ENCODE measurements at places on chromosomes 6 and 20.

GRCh38 chr6:29941471-29941870 lies 861 bp upstream of the HLA-A start:
- no peaks in the 10 kb centered on the region for H3K4me1 ChIP-seq
- H3K36me3 ChIP-seq = no peaks in the 10 kb centered on the region
- no peak overlapping the region for H3K4me3 ChIP-seq
- H3K27ac ChIP-seq = peak overlapping the region; percentile 91
- no peaks in the 10 kb centered on the region for H3K27me3 ChIP-seq
- DNase-seq = no peak

DNA sequence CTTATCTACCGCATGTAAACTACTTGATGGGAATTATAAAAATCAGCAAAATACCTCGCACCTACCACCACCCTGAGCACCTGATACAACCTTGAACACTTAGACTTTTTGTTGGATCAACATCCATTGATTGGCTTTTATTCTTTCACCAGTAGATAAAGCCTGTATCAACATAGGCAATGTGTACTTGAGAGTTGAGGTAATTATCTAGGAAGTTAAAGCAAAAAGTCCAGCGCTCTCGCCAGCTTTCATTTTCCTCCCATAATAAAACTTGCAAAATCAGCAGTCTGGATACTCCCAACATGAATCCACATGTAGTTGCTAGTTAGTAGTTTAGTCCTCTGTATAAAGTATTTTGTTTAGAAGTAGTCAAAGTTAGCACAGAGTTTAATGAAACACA lies 132.0 kb upstream of the PRDM1 start:
- no peaks in the 10 kb centered on the region for H3K36me3 ChIP-seq
- H3K4me1 ChIP-seq = no peaks in the 10 kb centered on the region
- no peaks in the 10 kb centered on the region for H3K27me3 ChIP-seq
- no peak for DNase-seq
- no peak overlapping the region for H3K4me3 ChIP-seq

GRCh38 chr6:168110437-168110836 lies 31.4 kb upstream of the FRMD1 start:
- DNase-seq = no peak
- no peaks in the 10 kb centered on the region for H3K4me1 ChIP-seq
- no peaks in the 10 kb centered on the region for H3K36me3 ChIP-seq
- no peak overlapping the region for H3K27ac ChIP-seq
- no peaks in the 10 kb centered on the region for H3K27me3 ChIP-seq
- H3K4me3 ChIP-seq = no peak overlapping the region

DNA sequence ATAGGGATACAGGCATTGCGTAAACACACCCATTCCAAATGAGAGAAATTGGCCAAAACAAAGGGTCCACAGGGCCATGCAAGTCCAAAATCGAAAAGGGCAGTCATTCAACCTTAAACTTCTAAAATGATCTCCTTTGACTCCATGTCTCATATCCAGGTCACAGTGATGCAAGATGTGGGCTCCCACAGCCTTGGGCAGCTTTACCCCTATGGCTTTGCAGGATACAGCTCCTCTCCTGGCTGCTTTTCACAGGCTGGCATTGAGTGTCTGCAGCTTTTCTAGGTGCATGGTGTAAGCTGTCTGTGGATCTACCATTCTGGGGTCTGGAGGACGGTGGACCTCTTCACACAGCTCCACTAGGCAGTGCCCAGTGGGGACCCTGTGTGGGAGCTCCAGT lies 744.5 kb downstream of the QKI start:
- H3K27ac ChIP-seq = no peak overlapping the region
- no peak for DNase-seq
- no peaks in the 10 kb centered on the region for H3K27me3 ChIP-seq
- H3K4me3 ChIP-seq = no peak overlapping the region

GRCh38 chr6:4611429-4612129 lies 164.6 kb upstream of the CDYL start:
- H3K36me3 ChIP-seq = no peaks in the 10 kb centered on the region
- no peaks in the 10 kb centered on the region for H3K27me3 ChIP-seq
- 0 out of 2 replicates have a peak, but pooled peaks cover 7% of the 10 kb centered on the region for H3K4me1 ChIP-seq
- no peak overlapping the region for H3K4me3 ChIP-seq
- DNase-seq = no peak

GRCh38 chr6:100617633-100618350 lies 153.1 kb upstream of the SIM1 start:
- H3K27ac ChIP-seq = no peak overlapping the region
- DNase-seq = no peak
- H3K4me3 ChIP-seq = no peak overlapping the region
- H3K27me3 ChIP-seq = no peaks in the 10 kb centered on the region
- H3K36me3 ChIP-seq = no peaks in the 10 kb centered on the region

DNA sequence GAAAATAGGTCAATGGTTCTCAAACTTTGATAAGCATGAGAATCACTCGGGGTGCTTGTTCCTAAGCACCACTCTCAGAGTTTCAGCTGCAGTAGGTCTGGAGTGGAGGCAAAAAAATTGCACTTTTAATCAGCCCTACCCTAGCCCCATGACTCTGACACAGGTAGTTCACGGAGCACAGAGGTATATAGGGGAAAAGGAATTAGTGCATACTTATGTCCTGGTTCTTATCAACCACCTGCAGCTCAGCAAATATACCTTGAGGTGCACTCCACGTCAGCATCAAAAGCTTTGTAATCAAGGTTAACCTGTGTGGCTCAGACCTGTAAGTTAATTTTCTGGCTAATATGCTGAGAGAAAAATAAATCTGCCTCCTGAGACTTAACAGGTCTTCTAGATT lies 138.8 kb upstream of the HMGN3 start:
- H3K36me3 ChIP-seq = no peaks in the 10 kb centered on the region
- H3K27me3 ChIP-seq = no peaks in the 10 kb centered on the region
- DNase-seq = peak; percentile 59

DNA sequence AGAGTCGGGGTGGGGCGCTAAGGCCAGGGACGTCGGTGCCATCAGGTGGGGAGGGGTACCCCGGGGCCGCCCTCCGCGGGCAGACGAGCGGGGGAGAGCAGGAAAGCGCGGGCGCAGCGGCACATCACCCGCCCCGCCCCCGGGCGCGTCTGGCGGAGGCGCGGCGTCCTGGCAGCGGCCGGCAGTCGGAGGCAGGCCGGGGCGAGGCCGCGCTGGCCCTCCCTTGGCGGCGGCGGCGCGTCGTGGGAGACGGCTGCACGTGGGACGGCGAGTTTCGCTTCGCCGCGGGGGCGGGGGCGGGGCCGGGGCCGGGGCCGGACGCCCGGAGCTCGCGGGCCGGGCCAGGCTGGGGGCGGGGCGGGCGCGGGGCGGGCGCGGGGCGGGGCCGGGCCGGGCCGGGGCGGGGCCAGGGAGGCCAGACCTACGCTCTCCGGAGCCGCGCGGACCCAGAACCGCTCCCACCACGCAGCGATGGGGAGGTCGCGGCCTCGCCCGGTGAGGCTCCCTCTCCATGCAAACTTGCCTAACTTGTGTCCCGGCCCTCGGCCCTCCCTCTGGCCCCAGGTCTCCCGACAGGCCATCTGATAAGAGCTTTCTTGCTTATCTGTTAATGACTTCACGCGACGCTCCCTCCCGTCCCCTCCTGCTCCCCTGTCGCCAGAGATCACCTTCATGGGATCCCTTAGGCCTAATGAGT lies 12.5 kb downstream of the ITPR3 start:
- H3K4me1 ChIP-seq = peaks cover 61% of the 10 kb centered on the region
- H3K27me3 ChIP-seq = no peaks in the 10 kb centered on the region
- H3K27ac ChIP-seq = peak overlapping the region; percentile 89
- H3K4me3 ChIP-seq = peak overlapping the region; percentile 58
- peak; percentile 82 for DNase-seq
- H3K36me3 ChIP-seq = peaks cover 3% of the 10 kb centered on the region

DNA sequence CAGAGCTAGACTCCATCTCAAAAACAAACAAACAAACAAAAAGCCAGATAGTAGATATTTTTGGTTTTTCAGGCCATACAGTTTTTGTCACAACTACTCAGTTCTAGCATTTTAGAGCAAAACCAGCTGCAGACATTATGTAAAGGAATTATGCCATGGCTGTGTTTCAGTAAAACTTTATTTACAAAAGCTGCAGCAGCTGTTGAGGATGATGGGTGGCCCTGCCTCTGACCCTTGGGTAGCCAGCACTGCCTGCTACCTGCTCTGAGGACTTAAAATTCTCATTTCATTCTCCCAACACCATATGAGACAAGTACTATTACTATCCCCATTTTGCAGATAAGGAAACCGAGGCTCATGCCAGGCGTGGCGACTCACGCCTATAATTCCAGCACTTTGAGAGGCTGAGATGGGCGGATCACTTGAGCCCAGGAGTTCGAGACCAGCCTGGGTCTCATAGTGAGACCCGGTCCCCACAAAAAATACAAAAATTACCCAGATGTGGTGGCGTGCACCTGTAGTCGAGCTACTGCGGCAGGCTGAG lies 56.3 kb downstream of the RIPOR3 start:
- H3K27me3 ChIP-seq = no peaks in the 10 kb centered on the region
- no peak for DNase-seq
- H3K4me3 ChIP-seq = no peak overlapping the region
- peak overlapping the region; percentile 2 for H3K27ac ChIP-seq
- peaks cover 23% of the 10 kb centered on the region for H3K4me1 ChIP-seq

GRCh38 chr6:163183806-163184205 lies 230.7 kb upstream of the QKI start:
- H3K27me3 ChIP-seq = no peaks in the 10 kb centered on the region
- no peak for DNase-seq
- no peaks in the 10 kb centered on the region for H3K36me3 ChIP-seq
- peaks cover 6% of the 10 kb centered on the region for H3K4me1 ChIP-seq

- no peak overlapping the region for H3K4me3 ChIP-seq
- H3K36me3 ChIP-seq = no peaks in the 10 kb centered on the region
- no peak overlapping the region for H3K27ac ChIP-seq
- H3K4me1 ChIP-seq = no peaks in the 10 kb centered on the region
Observed at GRCh38 chr20:61770113-61770585, 295.5 kb downstream of the TAF4 start.

DNA sequence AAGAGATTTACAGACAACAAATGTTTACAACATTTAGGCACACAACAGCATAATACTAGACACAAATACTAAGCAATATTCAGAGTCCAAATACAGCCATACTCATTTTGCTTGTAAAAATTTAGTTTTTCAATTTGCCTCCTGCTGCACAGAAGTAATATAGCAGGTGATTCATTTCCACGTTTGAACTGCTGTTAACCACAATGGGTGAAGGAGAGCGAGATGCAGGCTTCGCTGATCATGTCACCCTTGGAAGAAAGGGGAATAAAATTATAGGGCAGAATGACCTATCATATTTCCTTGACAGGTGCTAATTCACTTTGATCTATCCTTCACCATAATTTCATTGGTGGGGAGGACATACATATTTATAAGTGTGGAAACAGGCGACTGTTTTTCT lies 643.8 kb upstream of the AGPAT4 start:
- H3K27me3 ChIP-seq = no peaks in the 10 kb centered on the region
- H3K36me3 ChIP-seq = no peaks in the 10 kb centered on the region
- no peak for DNase-seq
- H3K4me3 ChIP-seq = no peak overlapping the region
- H3K27ac ChIP-seq = no peak overlapping the region
- H3K4me1 ChIP-seq = no peaks in the 10 kb centered on the region

GRCh38 chr6:137361701-137362100 lies 132.5 kb downstream of the OLIG3 start:
- H3K27ac ChIP-seq = no peak overlapping the region
- peaks cover 5% of the 10 kb centered on the region for H3K4me1 ChIP-seq
- no peak for DNase-seq
- H3K36me3 ChIP-seq = no peaks in the 10 kb centered on the region

- H3K4me1 ChIP-seq = no peaks in the 10 kb centered on the region
- no peak for DNase-seq
- no peak overlapping the region for H3K27ac ChIP-seq
- no peaks in the 10 kb centered on the region for H3K27me3 ChIP-seq
Observed at GRCh38 chr6:127247114-127248096, 19.3 kb upstream of the RNF146 start.

DNA sequence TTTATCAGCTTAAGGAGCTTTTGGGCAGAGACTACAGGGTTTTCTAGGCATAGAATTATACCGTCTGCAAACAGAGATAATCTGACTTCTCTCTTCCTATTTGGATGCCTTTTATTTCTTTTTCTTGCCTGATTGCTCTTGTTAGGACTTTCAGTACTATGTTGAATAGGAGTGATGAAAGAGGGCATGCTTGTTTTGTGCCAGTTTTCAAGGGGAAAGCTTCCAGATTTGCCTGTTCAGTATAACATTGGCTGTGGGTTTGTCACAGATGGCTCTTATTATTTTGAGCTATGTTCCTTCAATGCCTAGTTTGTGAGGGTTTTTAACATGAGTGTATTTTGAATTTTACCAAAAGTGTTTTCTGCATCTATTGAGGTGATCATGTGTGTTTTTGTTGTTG lies 192.8 kb upstream of the PHACTR1 start:
- 0 out of 2 replicates have a peak, but pooled peaks cover 10% of the 10 kb centered on the region for H3K4me1 ChIP-seq
- no peak overlapping the region for H3K27ac ChIP-seq
- no peaks in the 10 kb centered on the region for H3K36me3 ChIP-seq
- no peak overlapping the region for H3K4me3 ChIP-seq
- H3K27me3 ChIP-seq = no peaks in the 10 kb centered on the region

DNA sequence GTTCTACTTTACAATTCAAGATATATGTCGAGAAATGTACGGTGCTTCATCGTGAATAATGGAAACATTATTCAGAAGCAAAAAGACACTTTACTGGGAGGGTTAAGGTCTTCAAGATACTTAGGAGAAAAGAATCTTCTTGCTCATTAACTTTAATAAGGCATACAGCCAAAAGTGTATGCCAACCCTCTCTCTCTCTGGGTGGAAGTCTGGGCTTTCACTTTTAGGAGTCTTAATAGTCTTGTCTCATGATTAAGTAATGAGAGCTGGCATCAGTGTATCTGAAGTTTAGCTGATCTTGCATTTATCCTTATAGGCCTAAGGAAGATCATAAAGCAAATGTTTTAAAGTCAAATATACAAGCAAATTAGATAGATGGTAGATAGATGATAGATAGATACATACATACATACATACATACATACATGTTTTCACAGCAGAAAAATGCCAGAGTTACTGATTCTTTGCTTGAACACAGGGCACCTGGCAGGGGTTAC lies 21.5 kb downstream of the OLIG3 start:
- DNase-seq = no peak
- no peak overlapping the region for H3K4me3 ChIP-seq
- no peaks in the 10 kb centered on the region for H3K36me3 ChIP-seq
- H3K27ac ChIP-seq = no peak overlapping the region

DNA sequence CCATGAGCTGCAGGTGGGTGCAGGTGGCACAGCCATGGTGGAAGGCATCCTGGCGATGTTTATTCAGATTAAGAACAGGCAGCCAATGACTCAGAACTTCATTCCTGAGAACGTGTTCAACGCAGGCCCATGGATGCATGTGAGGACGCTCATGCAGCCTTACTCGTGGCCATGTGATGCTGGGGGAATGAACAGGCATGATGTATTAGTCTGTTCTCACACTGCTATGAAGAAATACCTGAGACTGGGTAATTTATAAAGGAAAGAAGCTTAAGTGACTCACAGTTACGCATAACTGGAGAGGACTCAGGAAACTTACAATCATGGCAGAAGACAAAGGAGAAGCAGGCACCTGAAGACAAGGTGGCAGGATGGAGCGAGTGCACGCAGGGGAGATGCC lies 146.6 kb downstream of the RNASET2 start:
- DNase-seq = no peak
- no peak overlapping the region for H3K27ac ChIP-seq
- no peaks in the 10 kb centered on the region for H3K36me3 ChIP-seq
- H3K4me3 ChIP-seq = no peak overlapping the region

Data from Caco-2 (cell line).